ENCODE measurements at places on chromosomes 4 and X.
A peak's percentile ranks its signal among the peaks of the same experiment; 100 is the strongest.

DNA sequence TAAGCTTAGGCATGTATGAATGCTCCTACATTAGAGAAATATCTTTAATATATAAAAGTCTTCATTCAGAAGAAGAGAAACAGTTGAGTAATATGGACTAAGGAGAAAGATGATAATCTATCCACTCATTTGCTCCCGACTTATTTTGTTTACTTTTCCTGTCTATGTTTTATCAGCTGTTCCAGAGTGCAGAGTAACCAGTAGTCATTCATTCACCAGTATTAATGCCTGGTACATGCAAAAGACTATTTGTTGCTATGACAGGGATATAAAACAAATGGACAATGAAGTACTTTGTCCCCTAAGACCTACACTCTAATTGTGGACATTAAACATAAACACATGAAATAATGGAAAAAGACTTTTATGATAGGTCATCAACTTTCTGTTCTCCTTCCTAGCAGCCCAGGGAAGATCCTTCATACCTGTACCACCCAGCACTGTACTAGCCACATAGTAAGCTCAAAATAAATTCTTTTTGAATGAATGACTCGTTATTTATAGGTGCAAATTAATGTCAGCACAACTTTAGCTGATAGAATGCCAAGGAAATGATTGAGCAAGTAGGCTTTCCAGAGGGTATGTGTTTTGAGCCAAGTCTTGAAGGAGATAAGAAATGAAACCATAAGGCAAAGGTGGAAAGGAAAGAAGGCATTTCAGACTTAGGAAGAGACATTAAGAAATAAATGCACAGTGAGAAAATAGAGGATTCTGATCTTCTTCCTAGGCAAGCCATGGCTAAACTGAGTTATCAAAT lies 45.0 kb upstream of the IL13RA1 start:
- no peak for DNase-seq

GRCh38 chr4:145176641-145177432 lies 3.6 kb downstream of the OTUD4 start:
- no peak for DNase-seq

GRCh38 chr4:123064390-123064789 lies 142.0 kb upstream of the NUDT6 start:
- DNase-seq, result no peak

- no peak for DNase-seq
Measured at GRCh38 chr4:77347351-77347966, 190.5 kb downstream of the CCNG2 start.

- DNase-seq, result peak; percentile 61
Measured at GRCh38 chr4:102344520-102344953, 745 bp downstream of the SLC39A8 start.

- DNase-seq, result no peak
Measured at GRCh38 chr4:184388106-184388505, 86.2 kb downstream of the IRF2 start.

DNA sequence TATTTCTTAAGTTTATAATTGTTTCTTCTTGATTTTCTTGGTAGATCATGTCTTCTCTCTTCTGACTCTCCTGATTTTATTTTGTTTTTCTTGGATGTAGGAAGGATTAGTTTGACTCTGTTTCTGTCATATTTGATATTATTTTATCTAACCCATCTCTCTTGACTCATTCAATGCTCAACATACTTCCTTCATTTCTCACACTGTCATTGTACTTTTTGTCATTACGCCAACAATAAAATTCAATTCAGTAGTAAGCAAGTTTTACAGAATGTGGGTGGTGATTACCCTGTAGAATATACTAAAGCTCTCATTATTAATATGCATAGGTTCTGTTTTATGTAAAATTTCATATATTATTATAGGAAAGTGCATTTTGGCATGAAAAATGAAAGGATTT lies 1303.0 kb upstream of the AGA start:
- no peak for DNase-seq

GRCh38 chr4:100087743-100088142 lies 102.5 kb downstream of the DDIT4L start:
- DNase-seq, result no peak

DNA sequence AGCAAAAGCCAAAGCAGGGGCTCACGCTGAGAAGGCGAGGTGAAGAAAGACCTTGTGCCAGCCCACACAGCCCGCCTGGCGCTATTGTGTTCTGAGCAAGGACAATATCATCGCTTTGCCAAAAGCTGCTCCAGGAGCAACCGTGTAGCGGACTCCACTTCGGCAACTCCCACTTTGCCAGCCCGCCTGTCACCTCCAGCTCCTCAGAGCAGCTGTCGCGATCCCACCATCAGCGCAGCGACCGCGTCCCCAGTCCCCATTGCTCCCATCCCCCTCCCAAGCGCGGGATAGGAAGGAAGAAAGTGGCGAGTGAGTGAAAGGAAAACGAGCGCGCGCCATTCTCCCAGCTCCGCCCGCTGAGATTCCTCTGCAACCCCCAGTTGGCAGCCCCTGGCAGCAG lies 759 bp downstream of the ZC4H2 start:
- DNase-seq, result no peak

- DNase-seq, result peak; percentile 46
Measured at GRCh38 chr4:158670975-158671664, 567 bp downstream of the C4orf46 start.

- no peak for DNase-seq
Measured at GRCh38 chrX:3451571-3451970, 105.1 kb upstream of the MXRA5 start.

- DNase-seq, result no peak
Measured at GRCh38 chrX:84363051-84363450, 139.2 kb downstream of the HDX start.

DNA sequence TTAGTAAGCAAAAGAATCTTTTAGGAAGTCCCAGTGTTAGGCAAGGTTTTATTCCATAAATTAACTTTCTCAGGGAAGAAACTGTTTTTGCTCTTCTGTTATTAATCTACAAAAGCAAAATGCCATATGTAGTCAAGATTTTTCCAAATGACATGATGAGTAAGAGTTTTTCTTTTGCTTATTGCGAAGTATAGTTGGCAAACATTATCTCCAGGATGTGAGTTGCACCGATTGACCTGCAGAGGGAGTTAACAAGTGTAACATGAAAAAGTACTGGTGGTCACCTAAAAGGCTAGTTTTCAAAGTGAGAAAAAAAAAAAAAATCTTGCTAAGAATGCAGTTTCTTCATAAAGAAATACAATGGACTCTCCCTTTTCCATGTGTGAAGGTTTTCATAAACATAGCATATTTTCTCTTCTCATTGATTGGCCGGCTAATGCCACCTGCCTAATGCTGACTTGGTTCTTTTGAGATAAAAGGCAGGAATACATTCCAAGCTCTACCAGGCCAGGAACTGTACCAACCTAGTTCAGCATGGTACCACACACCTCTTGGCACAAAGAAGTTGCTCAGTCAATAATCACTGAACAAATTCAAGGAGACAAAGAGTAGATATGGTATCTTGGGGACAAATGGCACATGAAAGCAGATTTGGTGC lies 100.2 kb downstream of the LNX1 start:
- no peak for DNase-seq

GRCh38 chr4:80189956-80190677 lies 7.2 kb upstream of the PRDM8 start:
- DNase-seq, result no peak

GRCh38 chr4:82044141-82044993 lies 329.4 kb downstream of the HNRNPD start:
- DNase-seq, result peak; percentile 62

GRCh38 chrX:105266456-105266855 lies 46.0 kb upstream of the TEX13A start:
- no peak for DNase-seq

GRCh38 chr4:124409044-124409443 lies 303.5 kb downstream of the ANKRD50 start:
- no peak for DNase-seq

DNA sequence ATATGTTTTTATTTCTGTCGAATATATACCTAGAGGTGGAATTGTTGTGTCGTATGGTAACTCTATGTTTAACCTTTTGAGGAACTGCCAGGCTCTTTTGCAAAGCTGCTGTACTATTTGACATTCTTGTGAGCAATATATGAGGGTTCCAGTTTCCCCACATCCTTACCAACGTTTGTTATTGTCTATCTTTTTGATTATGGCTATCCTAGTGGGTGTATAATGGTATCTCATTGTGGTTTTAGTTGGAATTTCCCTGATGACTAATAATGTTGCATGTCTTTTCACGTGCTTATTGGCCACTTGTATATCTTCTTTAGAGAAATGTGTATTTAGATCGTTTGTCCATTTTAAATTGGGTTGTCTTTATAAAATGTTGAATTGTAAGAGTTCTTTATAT lies 24.5 kb downstream of the REPS2 start:
- no peak for DNase-seq

GRCh38 chrX:135384161-135384836 lies 37.4 kb upstream of the SMIM10L2A start:
- DNase-seq, result no peak

GRCh38 chr4:25919676-25920075 lies 5.7 kb downstream of the SMIM20 start:
- no peak for DNase-seq

DNA sequence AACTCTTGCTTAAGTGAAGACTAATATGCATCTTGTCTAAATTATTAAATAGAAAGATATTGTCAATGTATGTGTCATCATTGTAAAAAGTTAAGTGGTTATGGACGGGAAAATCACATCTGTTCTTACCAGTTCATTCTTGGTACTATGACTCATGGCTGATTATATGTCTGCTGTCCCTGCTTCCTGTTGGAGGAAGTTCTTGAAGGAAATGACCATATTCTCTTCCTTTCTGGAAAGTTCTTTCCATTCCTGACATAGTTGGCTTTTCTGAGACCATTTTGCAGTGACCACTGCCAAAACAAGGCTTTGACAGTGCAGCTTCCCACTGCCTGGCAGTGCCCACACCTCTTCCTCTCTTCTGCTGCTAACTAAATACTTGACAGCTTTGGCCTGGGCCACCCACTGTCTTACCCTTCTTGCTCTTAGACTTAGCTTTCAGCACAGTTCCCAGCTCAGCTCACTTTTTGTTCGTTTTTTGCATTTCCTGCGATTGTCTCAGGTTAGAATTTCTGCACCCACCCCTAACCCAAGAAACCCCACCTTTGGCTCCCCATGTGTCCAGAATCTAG lies 13.2 kb upstream of the CLDN24 start:
- no peak for DNase-seq

DNA sequence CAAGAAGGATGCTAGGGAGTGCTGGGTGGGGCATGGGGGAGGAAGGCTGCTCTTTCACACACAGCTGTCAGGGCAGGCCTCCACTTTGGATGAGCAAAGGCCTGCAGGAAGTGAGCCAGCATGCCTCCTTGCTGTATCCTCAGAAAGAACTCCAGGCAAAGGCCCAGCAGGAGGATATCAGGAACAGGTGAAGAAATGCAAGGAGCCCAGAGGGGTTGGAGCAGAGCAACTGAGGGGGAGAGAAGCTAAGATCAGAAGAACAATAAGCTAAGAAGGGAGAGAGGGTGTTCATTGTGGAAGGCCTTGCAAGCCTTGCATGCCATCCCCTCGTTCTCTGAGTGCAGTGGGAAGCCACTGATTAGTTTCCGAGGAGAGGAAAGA lies 115.1 kb downstream of the CAMK2D start:
- DNase-seq, result no peak

DNA sequence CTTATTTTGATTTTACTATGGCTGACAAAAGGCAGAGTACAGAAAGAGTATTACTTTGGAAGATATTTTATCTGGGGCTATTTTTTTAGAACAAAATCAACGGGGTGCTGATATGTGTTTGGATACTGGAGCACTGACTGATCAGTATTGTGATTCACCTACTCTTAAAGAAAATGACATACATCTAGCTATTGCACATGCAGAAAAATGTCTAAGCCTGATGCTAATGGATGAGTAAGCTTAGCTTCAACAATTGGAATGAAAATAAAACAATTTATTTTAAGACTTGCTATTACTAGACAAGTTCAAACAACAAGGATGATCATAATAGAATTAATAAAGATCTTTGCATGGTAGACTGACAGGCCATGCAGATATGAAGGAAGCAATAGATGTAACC lies 262.0 kb downstream of the PPP1R2C start:
- DNase-seq, result no peak

DNA sequence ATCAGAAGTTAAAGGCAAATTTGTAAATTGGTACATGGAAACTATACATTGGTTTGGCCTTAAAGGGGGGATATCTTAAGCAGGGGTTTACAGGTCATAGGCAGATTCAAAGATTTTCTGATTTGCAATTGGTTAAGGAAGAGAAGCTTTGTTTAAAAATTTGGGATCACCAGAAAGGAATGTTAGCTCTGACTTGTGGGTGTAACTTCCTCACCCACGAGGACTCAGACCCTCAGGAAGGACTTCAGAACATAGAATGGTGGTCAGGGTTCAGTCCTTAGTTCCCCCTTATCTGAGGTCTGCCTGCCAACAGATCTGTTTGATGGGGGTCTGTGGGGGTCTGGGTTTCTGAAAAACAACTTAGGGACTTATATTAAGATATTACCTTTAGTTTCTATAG lies 427.4 kb upstream of the DIPK2B start:
- DNase-seq, result no peak

- no peak for DNase-seq
Measured at GRCh38 chrX:72128881-72129280, 2.8 kb downstream of the RTL5 start.

- no peak for DNase-seq
Measured at GRCh38 chrX:2468261-2469195, 32.2 kb downstream of the DHRSX start.

All from substantia nigra (tissue), 51 donors.